HTR-8/SVneo (cell line): ENCODE measurements at places on chromosomes 16 and 17.

- no peak for DNase-seq
Measured at GRCh38 chr16:27430923-27431484, 29.0 kb downstream of the IL21R start.

DNA sequence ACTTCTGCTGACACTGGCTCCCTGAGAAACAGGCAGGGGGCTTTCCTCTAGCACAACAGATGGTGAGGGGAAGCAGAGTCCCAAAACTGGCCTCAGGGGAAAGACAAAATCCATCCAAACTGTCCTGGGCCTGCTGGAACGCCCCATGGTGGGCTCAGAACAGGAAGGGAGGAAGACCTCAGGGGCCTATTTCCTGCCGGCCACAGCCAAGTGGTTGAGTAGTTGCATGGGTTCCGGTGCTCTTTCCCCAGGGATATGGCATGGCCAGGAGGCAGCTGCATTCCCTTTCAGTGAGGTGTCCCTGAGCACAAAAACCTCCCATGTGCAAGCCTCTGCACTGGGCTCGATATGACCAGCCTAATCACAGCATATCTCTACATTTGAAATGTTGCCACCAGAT, 303.0 kb upstream of the IRX5 start:
- DNase-seq, result no peak

- DNase-seq, result no peak
Measured at GRCh38 chr17:45325810-45326209, 9.0 kb upstream of the MAP3K14 start.

GRCh38 chr17:80742581-80743180, 198.0 kb downstream of the RPTOR start:
- DNase-seq, result no peak

GRCh38 chr16:81696166-81696960, 82.7 kb upstream of the PLCG2 start:
- DNase-seq, result no peak

DNA sequence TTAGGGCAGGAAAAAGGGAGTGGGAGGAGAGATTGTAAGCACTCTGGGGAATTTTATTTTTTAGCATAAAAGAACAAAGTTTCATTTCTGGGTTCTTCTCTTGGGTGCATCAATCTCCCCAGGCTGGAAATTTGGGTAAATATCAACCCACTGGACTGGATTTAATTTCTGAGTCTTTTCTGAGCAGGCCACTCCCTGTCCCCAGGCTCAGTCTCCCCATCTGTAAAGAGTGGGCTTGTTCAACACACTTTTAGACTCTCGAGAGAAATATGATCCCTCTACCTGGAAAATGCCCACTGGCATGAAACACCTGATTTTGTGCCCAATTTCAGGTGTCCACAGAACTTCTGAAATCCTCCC, 617 bp upstream of the VTN start:
- no peak for DNase-seq
